ENCODE measurements at places on chromosomes 16 and 17. TPM values are rescaled to one million over a fixed set of nuclear protein-coding genes. Genes with fewer than 3 reads are reported as not detected.

- no peaks in the 10 kb centered on the region for H3K36me3 ChIP-seq
- DNase-seq, result no peak
- no peaks in the 10 kb centered on the region for H3K27me3 ChIP-seq
These were observed 184.7 kb downstream of the SOX9 start for GRCh38 chr17:72305472-72305871.

GRCh38 chr16:69589434-69590269 is 23.9 kb downstream of the NFAT5 start:
- peaks cover 37% of the 10 kb centered on the region for H3K36me3 ChIP-seq
- H3K27ac ChIP-seq, result peak overlapping the region; percentile 64
- no peaks in the 10 kb centered on the region for H3K27me3 ChIP-seq
- DNase-seq, result no peak
- H3K4me3 ChIP-seq, result no peak overlapping the region

- DNase-seq, result no peak
- no peak overlapping the region for H3K27ac ChIP-seq
- peaks cover 2% of the 10 kb centered on the region for H3K36me3 ChIP-seq
- peaks cover 3% of the 10 kb centered on the region for H3K27me3 ChIP-seq
- no peaks in the 10 kb centered on the region for H3K4me1 ChIP-seq
- no peak overlapping the region for H3K4me3 ChIP-seq
These were observed 187.2 kb downstream of the CDK5R1 start for GRCh38 chr17:32673964-32674363.

GRCh38 chr17:1150863-1151600 is 28.7 kb downstream of the ABR start:
- H3K36me3 ChIP-seq, result no peaks in the 10 kb centered on the region
- DNase-seq, result no peak
- H3K4me1 ChIP-seq, result no peaks in the 10 kb centered on the region
- no peak overlapping the region for H3K4me3 ChIP-seq
- no peak overlapping the region for H3K27ac ChIP-seq

DNA sequence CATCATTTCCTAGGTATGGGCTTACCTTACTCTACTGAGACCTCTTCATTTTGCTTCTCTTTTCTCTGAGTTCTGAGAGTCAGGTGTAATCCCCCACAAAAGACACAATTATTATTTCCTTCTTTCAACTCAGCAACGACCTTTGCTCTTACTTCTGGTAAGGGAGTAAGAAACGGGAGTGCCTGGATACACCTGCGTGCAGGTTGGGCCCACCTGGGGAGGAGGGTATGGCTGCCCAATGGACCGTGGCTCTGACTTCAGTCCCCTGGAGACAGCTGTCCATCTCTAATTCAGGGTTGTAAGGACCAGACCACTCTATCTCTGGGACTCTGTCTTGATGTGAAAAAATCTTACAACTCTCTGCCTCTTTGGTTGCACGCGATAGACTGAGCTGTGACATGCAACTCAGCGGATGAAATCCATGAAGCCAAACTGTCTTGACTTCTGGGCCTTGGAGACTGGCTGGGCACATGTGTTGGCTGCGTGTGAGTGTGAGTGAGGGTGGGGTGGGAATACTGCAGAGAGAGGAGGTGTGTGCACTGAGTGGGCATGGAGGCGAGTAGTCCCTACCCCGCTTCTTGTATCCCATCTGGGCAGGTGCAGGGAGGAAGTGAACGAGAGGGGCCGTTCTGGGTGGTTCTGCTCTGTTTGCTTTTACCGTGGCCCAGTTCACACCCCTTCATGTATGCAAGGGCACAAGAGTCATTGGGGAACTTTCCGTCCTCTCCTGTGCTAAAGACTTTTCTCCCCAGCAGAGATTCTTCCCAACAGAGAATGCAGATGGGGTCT is 1.2 kb downstream of the TMEM238L start:
- H3K4me1 ChIP-seq, result no peaks in the 10 kb centered on the region
- H3K27me3 ChIP-seq, result no peaks in the 10 kb centered on the region
- no peak overlapping the region for H3K27ac ChIP-seq

DNA sequence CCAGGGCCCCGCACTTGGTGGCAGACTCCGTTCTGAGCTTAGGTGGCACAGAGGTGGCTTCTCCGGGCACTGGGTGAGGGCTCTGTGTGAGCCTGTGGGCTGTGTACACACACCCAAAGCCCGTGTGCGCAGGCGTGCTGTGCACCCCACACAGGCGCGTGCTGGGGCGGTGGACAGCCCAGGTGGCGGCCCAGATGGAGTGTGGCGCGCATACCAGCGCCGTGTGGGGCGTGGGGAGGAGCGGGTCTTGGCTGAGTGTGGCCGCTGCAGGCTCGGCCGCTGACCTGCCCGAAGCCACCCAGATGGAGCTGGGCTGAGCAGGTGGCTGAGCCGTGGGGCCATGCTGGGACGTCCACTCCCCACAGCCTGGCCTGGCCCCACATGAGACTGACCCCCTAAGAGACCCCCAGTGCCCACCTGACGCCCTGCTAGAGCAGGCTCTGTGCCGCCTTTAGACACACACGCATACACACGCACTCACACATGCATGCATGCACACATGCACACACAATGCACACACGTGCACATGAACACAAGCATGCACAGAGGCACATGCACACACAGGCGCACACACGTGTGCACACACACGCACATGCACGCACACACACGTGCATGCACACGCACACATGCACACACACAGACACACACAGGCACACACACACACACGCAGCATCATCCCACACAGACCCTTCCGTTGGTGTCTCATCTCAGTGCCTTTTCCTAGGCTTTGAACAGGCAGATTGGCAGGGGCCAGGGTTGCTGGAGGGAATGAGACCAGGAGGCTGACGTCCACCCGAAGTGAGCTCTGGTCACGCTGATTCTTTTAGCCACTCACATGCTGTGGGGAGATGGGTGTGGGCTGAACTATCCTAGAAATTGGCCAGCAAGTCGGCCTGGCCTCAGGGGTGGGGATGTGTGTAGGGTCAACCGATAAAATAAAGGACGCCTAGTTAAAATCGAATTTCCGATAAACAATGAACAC is 2.1 kb downstream of the PRR35 start:
- H3K4me1 ChIP-seq, result peaks cover 6% of the 10 kb centered on the region
- H3K36me3 ChIP-seq, result no peaks in the 10 kb centered on the region
- H3K27me3 ChIP-seq, result peaks cover 10% of the 10 kb centered on the region
- no peak for DNase-seq
- H3K4me3 ChIP-seq, result no peak overlapping the region

GRCh38 chr17:27199948-27200347 is 94.0 kb upstream of the WSB1 start:
- no peak overlapping the region for H3K4me3 ChIP-seq
- no peak overlapping the region for H3K27ac ChIP-seq
- no peaks in the 10 kb centered on the region for H3K36me3 ChIP-seq
- no peak for DNase-seq
- peaks cover 5% of the 10 kb centered on the region for H3K4me1 ChIP-seq

- peaks cover 3% of the 10 kb centered on the region for H3K4me1 ChIP-seq
- H3K36me3 ChIP-seq, result no peaks in the 10 kb centered on the region
- no peak overlapping the region for H3K4me3 ChIP-seq
- DNase-seq, result no peak
- no peak overlapping the region for H3K27ac ChIP-seq
These were observed 88.3 kb downstream of the TMEM132E start for GRCh38 chr17:34667656-34668055.

DNA sequence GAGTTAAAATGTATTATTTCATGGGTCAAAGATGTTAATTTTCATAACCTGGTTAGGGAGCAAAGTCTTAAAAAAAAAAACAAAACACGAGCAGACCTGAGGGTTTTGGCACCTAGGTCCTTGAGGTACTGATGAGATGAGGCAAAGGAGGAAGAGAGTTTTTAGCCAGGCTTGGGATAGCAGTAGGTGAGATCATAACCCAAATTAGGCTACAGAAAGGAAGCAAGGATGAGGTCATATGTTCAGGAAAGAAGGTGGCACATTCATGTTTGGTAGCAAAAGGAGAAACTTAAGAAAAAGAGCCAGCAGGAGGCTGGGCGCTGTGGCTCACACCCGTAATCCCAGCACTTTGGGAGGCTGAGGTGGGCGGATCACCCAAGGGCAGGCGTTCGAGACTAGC is 2.8 kb downstream of the ATXN1L start:
- H3K27ac ChIP-seq, result no peak overlapping the region
- no peak for DNase-seq
- H3K36me3 ChIP-seq, result peaks cover 40% of the 10 kb centered on the region
- peaks cover 22% of the 10 kb centered on the region for H3K4me1 ChIP-seq

DNA sequence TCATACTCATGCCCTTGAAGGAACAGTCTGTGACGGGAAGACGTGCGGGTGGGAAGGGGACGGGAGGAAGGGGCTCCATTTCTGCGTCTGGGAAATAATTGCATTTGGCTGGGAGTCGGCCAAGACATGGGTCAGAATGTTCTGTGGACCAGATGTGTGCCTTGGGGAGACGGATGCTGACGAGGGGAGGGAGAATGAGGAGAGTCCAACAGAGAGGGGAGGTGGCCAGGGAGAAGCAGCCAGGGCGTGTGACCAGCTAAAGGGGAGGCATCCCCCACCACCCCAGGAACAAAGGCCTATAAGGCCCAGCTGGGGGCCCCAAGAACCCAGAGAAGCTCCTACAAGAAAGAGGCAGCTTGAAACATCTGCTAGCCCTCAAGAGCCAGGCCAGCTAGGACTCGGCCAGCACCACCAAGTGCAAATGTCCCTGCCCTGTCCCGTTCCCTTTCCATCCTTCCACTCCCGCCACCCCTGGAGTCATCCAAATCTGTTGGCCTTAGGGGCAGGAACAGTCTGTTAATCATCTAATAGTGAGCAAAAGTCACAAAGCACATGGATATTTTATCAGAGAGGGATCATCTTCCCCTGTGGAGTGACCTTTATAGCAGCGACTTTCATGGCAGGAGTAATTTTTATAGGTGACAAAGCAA is 42.5 kb upstream of the BCO1 start:
- no peak overlapping the region for H3K4me3 ChIP-seq
- no peaks in the 10 kb centered on the region for H3K27me3 ChIP-seq
- no peak overlapping the region for H3K27ac ChIP-seq
- H3K4me1 ChIP-seq, result no peaks in the 10 kb centered on the region
- H3K36me3 ChIP-seq, result no peaks in the 10 kb centered on the region

GRCh38 chr16:52727441-52727840 is 180.5 kb upstream of the TOX3 start:
- no peaks in the 10 kb centered on the region for H3K36me3 ChIP-seq
- DNase-seq, result no peak
- H3K4me3 ChIP-seq, result no peak overlapping the region
- H3K27me3 ChIP-seq, result no peaks in the 10 kb centered on the region

DNA sequence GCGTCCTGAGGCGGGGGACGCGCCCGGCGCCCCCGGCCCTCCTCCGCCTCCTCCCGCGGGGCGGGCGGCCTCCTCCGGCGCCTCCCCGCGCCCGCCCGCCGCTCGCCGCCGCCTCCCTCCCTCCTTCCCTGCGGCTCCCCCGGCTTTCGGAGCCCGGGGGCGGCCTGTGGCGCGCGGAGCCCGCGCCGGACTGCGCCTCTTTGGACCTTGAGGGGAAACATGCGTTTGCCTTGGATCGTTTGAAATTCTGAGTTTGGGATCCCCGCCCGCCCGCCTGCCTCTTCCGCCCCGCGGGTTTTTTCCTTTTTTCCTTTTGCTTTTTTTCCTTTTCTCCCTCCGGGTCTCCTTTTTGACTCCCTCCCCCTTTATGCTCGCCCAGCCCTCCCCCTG is 390 bp downstream of the ZNRF1 start:
- H3K4me3 ChIP-seq, result peak overlapping the region; percentile 86
- peaks cover 44% of the 10 kb centered on the region for H3K4me1 ChIP-seq
- peaks cover 32% of the 10 kb centered on the region for H3K36me3 ChIP-seq
- H3K27ac ChIP-seq, result peak overlapping the region; percentile 63
- no peak for DNase-seq

GRCh38 chr17:47692137-47692894 is 1.6 kb upstream of the TBKBP1 start:
- H3K27me3 ChIP-seq, result peaks cover 2% of the 10 kb centered on the region
- peaks cover 29% of the 10 kb centered on the region for H3K4me1 ChIP-seq
- H3K36me3 ChIP-seq, result peaks cover 2% of the 10 kb centered on the region
- no peak overlapping the region for H3K27ac ChIP-seq

- no peak for DNase-seq
- no peak overlapping the region for H3K27ac ChIP-seq
- no peaks in the 10 kb centered on the region for H3K4me1 ChIP-seq
- no peaks in the 10 kb centered on the region for H3K36me3 ChIP-seq
- no peak overlapping the region for H3K4me3 ChIP-seq
These were observed 18.2 kb downstream of the LGALS3BP start for GRCh38 chr17:78961571-78961970.

DNA sequence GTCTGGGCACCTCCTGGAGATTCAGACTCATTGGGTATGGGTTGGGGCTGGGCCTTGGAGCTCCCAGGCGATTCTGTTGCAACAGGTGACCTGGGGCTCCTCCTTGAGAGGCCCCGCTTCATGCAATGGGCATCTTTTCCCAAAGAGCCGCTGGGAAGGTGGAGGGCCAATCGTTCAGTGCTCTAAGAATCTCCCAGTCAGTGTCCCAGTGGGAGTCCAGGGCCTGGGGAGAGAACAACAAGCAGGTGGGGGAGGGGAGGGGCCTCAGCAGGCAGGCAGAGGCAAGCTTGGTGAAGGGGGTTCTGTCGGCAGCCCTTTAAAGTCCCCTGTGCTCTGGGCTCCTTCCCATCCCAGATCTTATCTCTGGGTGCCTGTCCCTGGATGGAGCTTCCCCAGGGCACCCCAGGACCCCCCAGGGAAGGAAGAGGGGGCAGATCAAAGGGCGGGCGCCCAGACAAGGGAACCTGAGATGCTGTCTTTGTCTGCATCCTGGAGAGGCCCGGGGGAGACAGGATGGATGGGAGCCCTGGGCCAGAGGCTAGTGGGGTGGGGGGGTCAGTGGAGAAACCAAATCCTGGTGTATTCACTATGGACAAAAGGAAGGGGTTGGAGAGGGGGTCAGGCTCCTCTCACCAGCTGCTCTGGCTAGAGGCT is 30.5 kb upstream of the NXPH3 start:
- H3K27ac ChIP-seq, result no peak overlapping the region
- DNase-seq, result no peak
- no peaks in the 10 kb centered on the region for H3K36me3 ChIP-seq
- no peaks in the 10 kb centered on the region for H3K4me1 ChIP-seq
- H3K27me3 ChIP-seq, result peaks cover 8% of the 10 kb centered on the region
- no peak overlapping the region for H3K4me3 ChIP-seq

- H3K27ac ChIP-seq, result no peak overlapping the region
- H3K4me1 ChIP-seq, result peaks cover 12% of the 10 kb centered on the region
These were observed 6.9 kb downstream of the DOK4 start for GRCh38 chr16:57479205-57479975.

The GDPD3 gene
- total RNA-seq, result 6.4 TPM

The CCL18 gene
- not detected for total RNA-seq

The GJD3 gene
- total RNA-seq, result not detected

The CACNG3 gene
- total RNA-seq, result not detected

The NPIPB13 gene
- total RNA-seq, result 14.9 TPM

The PNMT gene
- not detected for total RNA-seq

The NEUROD2 gene
- total RNA-seq, result not detected

The SMIM36 gene
- total RNA-seq, result not detected

The CCDC144A gene
- 2.0 TPM for total RNA-seq
